LHCN-M2 (cell line): ENCODE measurements at places on chromosomes 3 and 15. TPM values are rescaled to one million over a fixed set of nuclear protein-coding genes. Genes with fewer than 3 reads are reported as not detected.

ATP13A5 gene
- total RNA-seq: not detected in 2 replicates

THSD4 gene
- total RNA-seq: 10.4 and 13.0 TPM in 2 replicates

AHSG gene
- not detected in 2 replicates for total RNA-seq

SLC22A13 gene
- 0.29 and 1.2 TPM in 2 replicates for total RNA-seq

DNA sequence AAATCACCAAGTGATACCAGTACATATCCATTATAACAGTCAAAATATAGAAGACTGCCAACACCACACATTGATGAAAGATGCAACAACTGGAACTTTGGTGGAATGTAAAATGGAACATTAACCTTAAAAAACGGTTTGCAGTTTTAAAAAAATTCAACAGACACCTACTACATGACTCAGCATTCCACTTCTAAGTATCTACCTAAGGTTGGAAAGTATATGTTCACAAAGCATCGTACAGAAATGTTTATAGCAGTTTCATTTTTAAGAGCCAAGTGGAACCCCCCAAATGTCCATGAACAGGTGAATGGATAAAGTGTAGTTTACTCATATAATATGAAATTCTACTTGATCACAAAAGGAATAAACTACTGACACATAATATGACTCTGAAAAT lies 314.7 kb upstream of the ARRDC4 start:
- no peak for DNase-seq

- DNase-seq: no peak
These were observed 25.6 kb upstream of the MINDY4B start for GRCh38 chr3:150930839-150931238.

GRCh38 chr15:53447742-53448141 lies 311.7 kb downstream of the WDR72 start:
- no peak for DNase-seq

GRCh38 chr3:54951405-54951804 lies 23.5 kb upstream of the LRTM1 start:
- peak; percentile 82 for DNase-seq

- DNase-seq: no peak
These were observed 86.0 kb downstream of the CCR1 start for GRCh38 chr3:46122091-46122490.

GRCh38 chr15:63891079-63891767 lies 57.5 kb upstream of the HERC1 start:
- peak; percentile 71 for DNase-seq

- DNase-seq: no peak
These were observed 237.5 kb downstream of the P3H2 start for GRCh38 chr3:189883113-189883753.

GRCh38 chr3:140258222-140258724 lies 323.3 kb downstream of the CLSTN2 start:
- no peak for DNase-seq

GRCh38 chr3:172140499-172141391 lies 101.4 kb downstream of the FNDC3B start:
- DNase-seq: peak; percentile 87

DNA sequence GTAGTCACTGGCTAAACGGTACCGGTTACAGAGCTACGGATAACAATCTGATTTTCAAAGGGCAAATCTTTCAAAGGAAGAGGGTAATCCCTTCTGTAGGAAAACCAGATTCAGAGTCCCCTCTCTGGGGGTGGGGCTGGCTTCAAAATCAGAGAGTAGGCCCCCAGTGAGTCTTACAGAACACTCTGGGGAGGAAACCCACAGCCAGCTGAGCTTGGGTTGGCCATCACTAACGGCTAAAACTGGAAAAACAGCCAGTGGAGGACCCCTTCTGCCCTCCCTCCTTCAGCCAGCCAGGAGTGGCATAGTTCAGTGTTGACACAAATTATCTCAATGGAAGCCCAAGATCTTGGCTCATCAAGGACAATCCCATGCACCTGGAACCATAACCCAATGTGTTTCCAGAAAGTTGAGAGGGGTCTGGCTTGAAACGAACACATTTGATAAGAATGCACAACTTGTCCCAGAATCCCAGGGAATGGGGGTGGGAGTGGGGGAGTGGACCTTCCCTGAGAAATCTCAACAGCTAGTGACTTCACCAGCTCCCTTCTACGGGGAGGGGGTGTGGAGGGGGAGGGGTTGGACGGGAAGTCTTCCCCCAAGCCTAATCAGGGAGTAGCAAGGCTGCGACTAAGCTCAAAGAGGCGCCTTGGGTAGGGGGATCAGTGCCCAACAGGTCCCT lies 1.0 kb downstream of the RASL12 start:
- no peak for DNase-seq

DNA sequence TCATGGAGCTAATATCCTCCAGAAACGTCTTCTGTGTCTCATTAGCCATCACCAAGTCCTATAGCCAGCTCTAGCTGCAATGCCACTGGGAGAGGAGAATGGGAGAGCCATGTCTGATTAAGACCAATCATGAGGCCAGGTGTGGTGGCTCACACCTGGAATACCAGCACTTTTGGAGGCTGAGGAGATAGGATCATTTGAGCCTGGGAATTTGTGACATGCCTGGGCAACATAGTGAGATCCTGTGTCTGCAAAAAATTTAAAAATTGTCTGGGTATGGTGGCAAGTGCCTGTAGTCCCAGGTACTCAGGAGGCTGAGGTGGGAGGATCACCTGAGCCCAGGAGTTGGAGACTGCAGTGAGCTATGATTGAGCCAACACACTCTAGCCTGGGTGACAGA lies 13.1 kb downstream of the MGLL start:
- no peak for DNase-seq

GRCh38 chr15:84151205-84151931 lies 84.2 kb upstream of the GOLGA6L4 start:
- DNase-seq: no peak

- DNase-seq: no peak
These were observed 78.9 kb downstream of the IQSEC1 start for GRCh38 chr3:12994357-12994606.

- no peak for DNase-seq
These were observed 356.9 kb downstream of the SV2B start for GRCh38 chr15:91456921-91457320.

DNA sequence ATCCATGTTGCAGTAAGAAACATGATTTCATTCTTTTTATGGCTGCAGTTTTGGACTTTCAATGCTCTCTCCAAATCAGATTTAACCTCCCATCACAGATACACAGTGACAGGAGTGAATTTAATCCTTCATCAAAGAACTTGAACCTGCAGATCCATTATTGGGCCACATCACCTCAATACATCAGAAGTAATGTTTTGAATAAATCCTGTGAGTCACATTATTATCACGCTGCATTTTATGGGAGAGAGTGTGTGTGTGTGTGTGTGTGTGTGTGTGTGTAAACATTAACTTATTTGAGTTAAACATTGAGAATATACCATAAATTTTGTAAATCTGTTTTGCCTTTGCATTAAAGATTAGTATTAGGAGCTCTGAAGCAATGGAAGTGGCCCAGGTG lies 316.7 kb downstream of the FOXP1 start:
- DNase-seq: no peak

DNA sequence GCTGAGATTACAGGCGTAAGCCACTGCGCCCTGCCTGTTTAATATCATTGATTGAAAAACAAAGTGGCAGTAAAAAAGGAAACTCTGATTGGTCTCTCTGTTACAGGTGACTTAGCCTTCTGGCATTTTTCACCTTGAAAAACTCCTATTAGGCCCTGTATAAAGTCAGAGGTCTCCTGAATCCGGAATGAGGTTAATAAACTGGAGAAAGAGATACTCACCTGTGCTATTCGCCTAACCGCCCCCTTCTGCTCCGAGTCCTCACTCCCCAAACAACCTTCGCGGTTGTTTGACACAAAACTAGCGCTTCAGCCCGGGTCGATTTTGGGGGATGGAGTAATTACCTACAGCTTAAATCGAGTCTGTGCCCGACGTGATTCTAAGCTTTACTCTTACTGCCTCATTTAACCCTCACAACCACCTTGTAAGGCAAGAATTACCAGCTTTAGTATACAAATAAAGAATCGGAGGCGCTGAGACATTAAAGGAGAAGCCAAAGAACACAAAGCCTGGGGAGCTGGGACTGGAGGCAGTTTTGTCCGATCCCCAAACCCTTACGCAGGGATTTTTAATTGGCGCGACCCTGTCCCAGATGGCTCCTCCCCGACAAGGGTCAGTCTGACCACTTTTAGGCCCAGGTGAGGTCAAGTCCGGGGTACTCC lies 441 bp downstream of the CEP70 start:
- DNase-seq: no peak

DNA sequence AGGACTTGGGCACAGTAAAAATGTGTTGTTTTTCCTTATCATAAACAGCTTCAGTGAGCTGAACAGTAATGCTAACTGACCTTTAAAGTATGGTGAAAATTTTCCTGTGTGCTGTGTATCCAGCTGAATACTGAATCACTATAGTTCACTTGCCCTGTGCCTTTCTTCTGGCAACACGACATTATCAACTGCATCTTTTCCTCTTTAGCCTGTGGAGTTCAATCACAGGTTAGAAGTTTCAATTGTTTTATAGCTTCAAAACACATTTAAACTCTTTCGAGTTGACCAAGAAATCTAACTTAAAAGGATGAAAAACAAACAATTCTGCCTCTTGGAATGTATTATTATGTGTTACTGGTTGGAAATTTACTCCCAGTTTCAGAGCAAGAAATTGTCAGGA lies 1120.7 kb upstream of the ALCAM start:
- DNase-seq: no peak
